Cardiac fibroblast (primary cell): ENCODE measurements at places on chromosomes 7 and 10.

GRCh38 chr7:24734306-24734705 is 23.0 kb downstream of the GSDME start:
- DNase-seq = no peak

- no peak for DNase-seq
Measured at GRCh38 chr7:99772565-99772964, 11.4 kb downstream of the CYP3A4 start.

GRCh38 chr10:11179516-11180105 is 161.9 kb downstream of the CELF2 start:
- no peak for DNase-seq

GRCh38 chr7:14738086-14738485 is 164.5 kb downstream of the DGKB start:
- no peak for DNase-seq

DNA sequence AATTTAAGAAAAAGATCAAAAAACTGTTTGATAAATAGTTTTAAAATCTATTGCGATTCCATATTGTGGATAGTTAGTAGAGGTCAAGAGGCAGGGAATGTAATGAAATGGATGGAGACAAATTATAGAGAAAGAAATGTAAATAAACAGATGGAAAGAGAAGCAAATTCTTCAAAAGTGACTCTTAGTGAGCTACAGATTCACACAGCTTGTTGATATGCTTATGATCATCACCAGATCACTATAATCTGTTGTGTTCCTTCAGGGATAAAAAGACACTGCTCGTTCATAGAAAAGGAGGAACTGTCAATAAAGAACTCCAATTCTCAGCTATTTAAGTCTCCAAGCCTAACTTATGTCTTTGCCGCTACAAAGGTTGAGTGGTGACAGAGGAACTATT is 251.4 kb upstream of the SEMA3C start:
- no peak for DNase-seq

GRCh38 chr10:117417196-117417595 is 42.0 kb upstream of the PDZD8 start:
- no peak for DNase-seq

GRCh38 chr7:116532102-116532688 is 7.4 kb downstream of the CAV1 start:
- DNase-seq = no peak

GRCh38 chr10:60962946-60963345 is 19.0 kb upstream of the RHOBTB1 start:
- peak; percentile 31 for DNase-seq

GRCh38 chr7:77904252-77904651 is 105.7 kb downstream of the PHTF2 start:
- no peak for DNase-seq

GRCh38 chr7:130024390-130024789 is 26.8 kb downstream of the ZC3HC1 start:
- peak; percentile 49 for DNase-seq

DNA sequence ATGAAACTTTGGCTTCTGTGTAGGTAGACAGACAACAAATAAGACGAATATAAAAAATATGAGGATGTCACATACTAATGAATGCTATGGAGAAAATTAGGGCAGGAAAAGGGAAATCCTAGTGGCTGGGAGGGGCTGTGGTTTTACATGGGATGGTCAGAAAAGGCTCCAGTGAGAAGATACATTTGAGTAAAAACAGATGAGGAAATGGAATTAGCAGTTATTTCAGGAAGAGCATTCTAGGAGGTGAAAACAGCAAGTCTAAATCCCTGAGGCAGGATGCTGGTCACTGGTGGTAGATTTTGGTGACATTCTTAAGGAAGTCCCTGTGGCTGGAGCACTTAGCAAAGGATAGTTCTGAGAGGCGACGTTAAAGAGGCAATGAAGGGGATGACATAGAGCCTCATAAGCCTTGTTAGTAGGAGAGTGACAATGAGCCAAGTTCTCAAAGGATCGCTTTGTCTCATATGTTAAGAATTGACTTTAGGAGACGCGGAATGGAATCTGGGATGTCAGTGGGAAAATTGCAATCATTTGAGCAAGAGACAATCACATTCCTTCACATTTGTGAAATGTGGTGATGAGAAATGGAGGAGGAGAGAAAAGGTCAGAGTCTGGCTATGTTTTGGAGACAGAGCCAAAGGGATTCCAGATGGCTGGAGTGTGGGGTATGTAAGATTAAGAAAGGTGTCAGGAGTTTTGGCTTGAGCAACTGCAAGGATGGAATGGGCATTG is 384.7 kb upstream of the FZD8 start:
- DNase-seq = no peak

- no peak for DNase-seq
Measured at GRCh38 chr7:147249956-147250355, 1133.4 kb downstream of the CNTNAP2 start.

GRCh38 chr7:37045681-37046179 is 321.4 kb upstream of the AOAH start:
- DNase-seq = no peak

GRCh38 chr7:108697254-108697653 is 127.6 kb downstream of the DNAJB9 start:
- DNase-seq = no peak

GRCh38 chr7:44667190-44667589 is 60.8 kb downstream of the OGDH start:
- DNase-seq = no peak

DNA sequence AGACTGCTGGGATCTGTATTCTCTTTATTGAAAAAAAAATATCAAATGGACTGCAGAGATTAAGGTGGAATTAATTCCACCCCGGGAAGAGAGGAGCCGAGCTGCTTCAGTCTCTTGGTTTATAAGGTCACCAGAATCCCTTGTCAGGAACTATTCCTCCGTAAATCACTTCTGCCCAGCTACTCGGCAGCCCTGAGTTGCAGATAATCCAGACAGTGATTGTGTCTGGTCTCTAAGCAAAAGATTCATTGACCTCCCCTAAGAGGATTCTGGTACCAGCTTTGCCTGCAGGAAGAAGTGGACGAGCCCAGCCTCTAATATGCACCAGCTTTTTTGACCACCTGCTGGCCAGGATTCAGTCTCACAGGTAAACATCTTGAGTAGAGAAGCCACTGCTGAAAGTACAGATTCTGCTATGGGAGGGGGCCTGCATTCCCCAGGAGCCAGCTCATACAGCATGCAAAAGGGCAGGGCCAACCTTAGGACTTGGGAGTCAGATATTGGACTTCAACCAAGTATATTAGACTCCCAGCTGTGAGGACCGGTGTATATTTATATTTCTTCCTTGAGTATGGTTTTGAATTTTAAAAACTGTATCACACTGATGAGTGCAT is 27.1 kb upstream of the PLXNA4 start:
- no peak for DNase-seq

DNA sequence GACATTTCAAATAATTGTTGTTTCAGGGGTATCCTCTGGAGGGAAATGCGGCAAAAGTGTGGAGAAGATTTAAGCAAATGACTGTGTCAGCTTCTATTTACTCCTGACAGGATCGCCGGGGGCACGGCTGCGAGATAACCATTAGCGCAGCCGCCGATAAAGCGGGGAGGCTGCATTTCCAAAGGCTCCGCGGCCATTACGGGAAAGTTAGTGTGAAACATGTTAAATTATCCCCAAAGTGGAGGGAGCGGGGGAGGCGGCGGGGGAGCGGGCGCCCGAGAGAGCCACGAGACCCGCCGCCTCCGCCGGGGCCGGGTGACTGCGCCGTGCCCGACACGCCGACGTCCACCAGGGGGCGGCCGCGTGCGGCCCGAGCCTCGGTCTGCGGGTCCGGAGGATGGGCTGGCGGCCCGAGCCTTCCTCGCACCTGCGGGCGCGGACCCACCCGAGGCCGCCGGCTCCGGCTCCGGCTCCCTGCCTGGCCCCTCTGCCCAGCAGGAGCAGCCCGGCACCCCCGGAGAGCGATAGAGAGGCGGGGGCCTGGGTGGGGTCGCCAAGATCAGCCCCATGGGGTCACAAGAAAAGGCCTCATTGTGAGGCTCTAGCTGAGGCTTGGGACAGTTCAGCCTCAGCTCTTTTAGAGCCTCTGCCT is 74.4 kb upstream of the PAX2 start:
- DNase-seq = peak; percentile 5

DNA sequence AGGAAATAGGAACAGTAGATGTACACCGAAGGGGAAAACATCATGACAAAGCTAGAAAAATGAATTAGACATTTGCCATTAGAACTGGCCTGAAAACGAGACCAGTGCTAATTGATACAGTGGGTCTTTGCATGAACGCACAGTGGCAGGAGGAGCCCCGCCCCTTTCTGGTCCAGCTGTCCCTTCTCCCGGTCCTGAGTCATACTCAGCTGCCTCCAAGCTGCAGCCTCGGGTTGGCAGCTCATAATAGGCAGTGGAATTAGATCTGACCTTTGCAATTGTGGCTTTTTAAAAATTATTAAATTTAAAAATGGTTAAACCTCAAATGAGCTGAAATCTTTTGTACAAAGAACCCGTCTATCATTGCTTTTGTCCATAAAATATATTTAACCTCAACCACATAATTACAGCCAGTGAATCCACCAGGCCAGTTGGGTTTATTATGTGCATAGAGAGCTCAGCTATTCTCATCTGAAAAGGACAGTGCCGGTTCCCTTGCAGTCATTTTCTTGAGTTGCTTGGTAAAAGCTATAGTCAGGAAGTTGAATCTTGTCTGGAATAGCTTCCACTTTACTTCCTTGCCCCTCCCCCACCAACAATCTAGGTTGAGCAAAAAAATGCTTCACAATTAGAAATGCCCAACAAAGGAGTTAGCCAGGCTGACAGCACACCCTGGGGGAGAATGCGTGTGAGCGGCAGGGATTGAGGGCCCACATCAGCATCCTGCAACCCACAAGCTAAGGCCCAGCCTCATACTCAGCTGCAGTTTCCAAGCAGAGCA is 147.1 kb downstream of the BUB3 start:
- peak; percentile 27 for DNase-seq

DNA sequence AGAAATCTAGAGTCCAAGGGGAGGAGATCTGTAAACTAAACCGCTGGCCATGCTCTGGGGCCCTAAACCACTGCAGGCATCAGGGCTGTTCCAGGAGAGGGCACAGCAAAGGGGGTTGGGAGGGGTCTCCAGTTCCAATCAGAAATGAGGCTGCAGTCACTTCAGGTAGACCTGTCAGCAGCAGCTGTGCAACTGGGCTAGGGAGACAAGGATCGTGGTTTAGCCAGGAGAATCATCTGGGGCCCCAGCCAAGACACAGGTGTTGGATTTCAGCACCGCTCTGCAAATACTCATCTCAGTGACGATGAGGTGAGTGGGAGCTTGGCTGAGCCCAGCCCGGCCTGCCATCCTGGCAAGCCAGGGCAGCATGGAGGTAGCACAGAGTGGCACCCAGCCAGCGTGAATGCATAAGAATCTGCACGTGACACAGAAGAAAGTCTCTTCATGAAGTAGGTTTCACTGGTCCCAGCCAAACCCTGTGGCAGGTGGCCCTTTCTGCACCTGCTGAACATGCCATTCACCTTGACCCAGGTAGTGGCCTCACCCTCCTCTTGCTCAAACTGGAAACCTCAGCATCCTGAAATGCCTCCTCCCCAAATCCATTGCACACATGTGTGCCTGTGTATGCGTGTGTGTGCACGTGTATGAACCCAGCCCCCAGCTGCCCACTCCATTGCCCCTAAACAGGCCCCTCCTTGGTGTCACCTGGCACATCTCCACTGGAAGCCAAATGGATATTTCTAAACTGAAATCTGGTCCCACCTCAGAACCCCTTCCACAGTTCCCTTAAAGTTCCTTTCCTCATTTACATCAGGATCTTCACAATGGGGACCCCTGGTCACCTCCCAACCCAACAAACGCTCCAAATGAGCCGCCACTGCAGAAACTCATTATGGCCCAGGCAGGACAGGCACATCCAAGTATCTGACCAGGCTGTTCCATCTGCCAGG is 9.6 kb downstream of the GPRIN2 start:
- no peak for DNase-seq

DNA sequence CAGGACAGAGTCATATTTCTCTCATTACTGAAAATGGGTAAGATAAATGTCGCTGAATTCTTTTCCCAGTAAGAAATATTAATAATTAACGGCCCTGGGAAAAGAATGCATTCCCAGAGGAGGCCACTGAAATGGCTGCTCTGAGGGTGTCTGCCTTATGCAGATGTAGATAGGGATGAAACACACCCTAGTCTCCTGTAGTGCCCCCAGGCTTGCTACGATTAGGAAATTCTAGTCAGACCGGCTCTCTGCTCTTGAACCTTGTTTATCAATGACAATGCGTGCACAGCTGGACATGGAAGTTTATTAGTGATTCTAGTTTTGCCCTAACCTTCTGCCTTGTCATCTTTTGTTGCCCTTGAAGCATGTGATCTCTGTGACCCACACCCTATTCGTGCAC is 291.1 kb downstream of the ZNF248 start:
- no peak for DNase-seq
